ENCODE measurements at places on chromosomes 13 and 19. TPM values are rescaled to one million over a fixed set of nuclear protein-coding genes. Genes with fewer than 3 reads are reported as not detected.

DNA sequence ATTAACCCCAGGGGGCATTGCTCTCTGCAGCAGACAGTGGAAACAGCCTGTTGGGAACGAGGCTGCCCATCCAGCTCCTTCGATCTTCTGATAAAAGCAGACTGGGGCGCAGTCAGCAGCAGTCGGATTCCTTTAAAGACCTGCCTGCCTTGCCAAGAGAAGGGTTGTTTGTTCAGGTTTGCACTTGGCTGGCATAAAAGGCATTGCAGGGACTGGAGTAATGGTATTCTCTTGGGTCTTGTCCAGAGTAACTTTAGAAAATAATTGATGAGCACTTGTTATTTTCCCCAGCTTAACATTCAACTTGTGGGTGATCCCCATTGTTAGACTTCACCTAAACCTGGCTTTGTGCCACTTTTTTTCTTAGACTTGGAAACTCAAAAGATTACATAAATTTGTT is 67.3 kb upstream of the SLC10A2 start:
- no peak for DNase-seq

DNA sequence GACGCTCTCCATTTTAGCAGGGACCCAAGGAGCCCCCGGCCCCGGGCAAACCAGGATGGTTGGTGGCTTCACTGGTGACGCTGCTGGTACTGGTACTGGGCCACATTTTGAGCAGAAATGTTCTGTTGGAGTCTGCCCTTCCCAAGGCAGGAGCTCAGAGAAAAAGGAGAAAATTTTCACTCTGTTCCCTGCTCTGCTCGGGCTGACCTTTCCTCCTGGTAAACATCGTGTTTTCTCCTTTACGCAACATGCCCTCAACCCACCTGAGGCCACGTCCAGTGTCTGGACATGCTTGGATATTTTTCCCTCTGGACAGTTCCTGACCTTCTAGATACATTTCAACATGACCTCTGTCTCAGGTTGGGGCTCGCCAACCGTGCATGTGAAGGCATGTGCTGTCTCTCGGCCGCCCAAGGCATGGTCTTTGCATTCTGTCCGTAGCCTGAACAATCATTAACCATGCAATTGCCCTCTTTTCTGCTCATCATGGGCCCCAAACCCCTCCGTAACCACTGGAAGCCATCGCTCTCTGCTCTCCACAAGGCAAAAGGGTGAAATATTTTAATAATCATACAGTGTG is 115.2 kb upstream of the PEG3 start:
- no peak for DNase-seq

The STXBP2 gene
- 106 TPM for total RNA-seq

The COPE gene
- total RNA-seq, result 277 TPM

- peak; percentile 8 for DNase-seq
Measured at GRCh38 chr19:46081928-46082727, 41.3 kb upstream of the IGFL4 start.

DNA sequence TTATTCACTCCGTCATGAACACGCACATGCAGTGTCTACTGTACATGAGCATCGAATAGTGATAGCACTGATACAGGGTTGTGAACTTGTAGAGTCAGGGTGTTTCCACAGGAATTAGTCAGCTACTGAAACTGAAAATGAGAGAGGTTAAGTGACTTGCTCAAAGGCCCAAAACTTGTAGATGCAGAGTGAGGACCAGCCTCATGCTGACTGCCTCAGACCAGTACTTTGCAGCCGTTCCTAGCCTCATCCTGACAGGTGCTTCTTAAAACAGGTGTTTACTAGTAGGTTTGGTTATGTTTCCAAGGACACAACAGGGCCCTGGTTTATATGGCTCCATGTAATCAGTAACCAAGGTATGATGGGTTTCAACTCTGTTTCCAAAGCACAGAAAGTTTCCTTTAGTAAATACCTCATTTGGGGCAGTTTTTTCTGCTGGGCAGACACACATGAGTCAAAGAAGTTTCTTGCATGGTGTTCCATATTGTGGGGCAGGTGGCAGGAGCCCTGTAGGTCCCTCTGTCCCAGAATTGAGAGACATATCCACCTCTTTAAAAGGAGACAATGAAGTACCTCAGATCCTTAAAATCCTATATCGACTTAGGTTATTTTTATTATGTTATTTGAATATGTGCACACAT is 16.0 kb downstream of the FGF9 start:
- peak; percentile 21 for DNase-seq

The PCDH17 gene
- total RNA-seq, result 0.08 TPM

DNA sequence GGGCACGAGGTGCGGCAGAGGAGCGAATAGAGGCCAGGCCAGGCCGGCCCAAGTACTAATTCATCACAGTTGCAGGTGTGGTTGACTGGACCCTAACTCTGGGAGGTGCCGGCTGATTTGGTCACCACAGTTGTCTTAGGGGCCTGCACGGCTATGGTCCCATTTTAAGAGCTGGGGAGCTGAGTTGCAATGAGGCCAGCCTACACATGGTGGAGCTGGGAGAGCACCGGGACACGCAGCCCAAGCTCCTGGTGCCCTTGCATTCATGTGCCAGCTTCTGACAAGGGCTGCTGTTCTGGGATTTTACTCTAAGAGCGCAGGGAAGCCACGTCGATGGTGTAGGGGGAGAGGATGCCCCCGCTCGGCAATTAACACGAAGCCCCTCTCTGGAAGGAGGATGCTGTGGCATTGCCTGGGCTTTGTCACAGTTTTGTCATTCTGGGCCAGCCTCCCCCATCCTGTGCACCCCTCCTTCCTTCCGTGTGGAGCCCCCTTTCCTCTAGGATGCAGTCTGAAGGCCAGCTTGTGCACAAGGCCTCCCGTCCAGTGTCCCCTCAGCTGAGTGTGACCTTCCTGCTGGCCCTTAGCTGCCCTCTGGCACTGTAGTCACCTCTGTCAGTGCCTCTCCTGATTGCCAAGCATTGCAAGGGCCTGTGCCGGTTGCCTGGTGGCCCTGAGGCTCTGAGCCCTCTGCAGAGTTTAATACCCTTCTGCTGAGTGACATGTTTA is 109.4 kb upstream of the C1QTNF9B start:
- DNase-seq, result no peak

DNA sequence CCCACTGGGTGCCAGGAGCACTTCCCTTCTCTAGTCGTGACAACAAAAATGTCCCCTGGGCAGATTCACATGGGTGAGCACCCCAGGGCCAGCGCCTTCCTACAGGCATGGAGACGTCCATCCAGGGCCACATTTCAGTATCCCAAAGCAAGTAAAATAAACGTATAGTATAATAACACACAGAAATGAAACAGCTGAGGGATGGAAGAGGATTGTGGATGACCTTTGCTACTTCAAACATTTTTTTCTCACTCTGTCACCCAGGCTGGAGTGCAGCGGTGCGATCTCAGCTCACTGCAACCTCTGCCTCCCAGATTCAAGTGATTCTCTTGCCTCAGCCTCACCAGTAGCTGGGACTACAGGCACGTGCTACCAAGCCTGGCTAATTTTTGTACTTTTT is 28.2 kb downstream of the CILP2 start:
- DNase-seq, result no peak

The S1PR5 gene
- total RNA-seq, result not detected

The MRI1 gene
- total RNA-seq, result 36.3 TPM

The SCGB2B2 gene
- 0.31 TPM for total RNA-seq

DNA sequence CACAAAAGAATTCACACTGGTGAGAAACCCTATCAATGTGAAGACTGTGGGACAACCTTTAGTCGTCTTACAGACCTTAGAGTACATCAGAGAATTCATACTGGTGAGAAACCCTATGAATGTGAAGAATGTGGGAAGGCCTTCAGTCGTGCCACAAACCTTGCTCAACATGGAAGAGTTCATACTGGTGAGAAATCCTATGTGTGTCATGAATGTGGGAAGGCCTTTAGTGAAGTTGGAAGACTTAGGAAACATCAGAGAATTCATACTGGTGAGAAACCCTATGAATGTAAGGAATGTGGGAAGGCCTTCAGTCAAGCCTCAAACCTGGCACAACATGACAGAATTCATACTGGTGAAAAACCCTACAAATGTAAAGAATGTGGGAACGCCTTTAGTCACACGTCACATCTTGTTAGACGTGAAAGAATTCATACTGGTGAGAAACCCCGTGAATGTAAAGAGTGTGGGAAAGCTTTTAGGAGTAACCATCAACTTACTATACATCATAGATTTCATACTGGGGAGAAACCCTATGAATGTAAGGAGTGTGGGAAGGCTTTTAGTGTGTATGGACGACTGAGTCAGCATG is 24.0 kb upstream of the ZNF573 start:
- no peak for DNase-seq

The CAMSAP3 gene
- total RNA-seq, result 6.3 TPM

DNA sequence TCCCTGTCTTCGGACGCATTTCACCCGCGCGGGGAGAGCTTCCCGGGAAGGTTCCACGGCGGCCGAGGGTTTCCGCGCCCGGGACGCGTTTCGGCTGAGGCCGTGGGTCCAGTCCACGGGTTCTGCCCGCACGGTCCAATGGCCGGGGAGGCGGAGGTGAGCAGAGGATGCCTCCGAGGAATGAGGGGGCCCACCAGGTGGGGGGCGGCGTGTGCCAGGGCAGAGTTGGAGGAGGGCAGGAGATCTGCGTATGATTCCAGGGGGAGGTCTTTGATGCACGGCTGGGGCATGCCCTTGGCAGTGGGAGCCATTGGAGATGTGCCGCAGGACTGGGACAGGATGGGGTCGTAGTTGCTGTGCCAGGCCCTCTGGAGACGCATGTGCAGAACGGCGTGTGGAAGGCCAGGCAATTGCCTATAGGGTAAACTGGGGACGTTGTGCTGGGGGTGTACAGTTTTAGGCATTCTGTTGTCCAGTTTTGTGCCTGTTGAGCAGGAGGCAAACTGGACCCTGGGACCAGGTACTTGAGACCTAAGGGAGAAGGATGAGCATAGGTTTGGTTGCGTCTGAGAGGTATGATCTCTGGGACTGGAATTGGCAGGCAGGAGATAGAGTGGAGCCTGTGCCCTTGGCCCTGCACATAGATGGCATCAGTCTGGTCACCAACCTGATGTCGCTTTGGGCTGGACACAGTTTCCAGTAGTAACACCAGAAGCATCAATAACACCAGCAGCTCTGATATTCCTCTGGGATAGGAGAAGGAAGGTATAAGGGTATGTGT is 751 bp downstream of the ZNF584 start:
- no peak for DNase-seq

All from GM12878 (cell line).